Erythroblast (primary cell): ENCODE measurements at places on chromosomes 2 and 18.
A peak's percentile ranks its signal among the peaks of the same experiment; 100 is the strongest.

DNA sequence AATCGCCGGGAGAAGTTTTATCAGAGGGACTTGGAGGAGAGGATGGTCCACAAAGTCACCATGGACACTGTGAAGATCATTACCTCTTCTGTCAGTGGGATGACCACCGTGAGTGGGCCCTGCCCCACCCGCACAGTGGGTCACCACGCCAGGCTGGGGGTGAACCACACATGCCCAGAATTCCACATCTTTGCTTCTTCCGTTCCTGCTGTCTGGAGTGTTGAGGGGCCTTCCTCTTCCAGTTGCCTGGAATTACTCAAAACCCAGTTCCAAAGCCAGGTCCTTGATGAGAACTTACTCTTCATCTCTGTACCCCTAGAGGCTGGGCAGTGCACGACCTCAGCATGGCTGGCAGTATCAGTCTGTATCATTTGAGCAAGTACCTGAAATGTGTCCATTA, 22.1 kb downstream of the MROH2A start:
- DNase-seq: no peak

- no peak for DNase-seq
Observed at GRCh38 chr2:150357770-150358467, 129.5 kb downstream of the RND3 start.

DNA sequence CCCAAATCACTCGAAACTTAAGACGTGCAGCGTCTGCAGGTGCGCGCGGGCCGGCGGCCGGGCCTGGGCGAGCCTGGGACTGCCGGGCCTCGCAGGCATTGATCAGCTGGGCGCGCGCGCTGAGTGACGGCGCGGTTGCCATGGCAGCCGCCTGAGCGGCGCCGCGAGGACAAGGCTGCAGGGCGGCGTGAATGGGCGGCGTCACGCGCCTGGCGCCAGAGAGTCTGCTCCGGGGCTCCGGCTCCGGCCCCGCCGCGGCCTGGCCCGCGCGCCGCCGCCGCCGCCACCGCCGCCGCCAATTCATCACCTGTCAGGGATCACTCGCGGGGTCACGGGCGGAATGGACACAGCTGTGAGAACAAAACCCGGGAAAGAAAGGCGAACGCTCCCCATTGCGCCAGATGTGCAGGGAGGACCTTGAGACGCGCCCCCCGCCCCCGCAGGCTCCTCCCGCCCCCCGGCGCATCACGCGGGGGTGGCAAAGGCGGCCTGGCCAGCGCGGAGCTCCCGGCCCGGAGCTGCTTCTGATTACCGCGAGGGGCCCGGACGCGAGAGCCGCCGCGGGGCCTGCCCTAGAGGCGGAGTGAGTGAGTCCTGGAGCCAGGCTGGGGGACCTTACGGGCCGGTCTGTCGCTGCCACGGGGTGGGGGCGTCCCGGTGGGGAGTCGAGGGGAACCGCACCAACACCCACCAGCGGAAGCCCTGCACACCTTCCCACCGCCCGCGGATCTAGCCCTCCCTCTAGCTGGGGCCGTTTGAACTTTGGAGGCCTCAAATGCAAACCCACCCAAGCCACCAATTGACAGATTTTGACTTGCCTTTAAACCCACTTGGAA, 2.9 kb upstream of the ID2 start:
- peak; percentile 95 for DNase-seq

GRCh38 chr2:28697602-28698149, 54.0 kb upstream of the PPP1CB start:
- no peak for DNase-seq

DNA sequence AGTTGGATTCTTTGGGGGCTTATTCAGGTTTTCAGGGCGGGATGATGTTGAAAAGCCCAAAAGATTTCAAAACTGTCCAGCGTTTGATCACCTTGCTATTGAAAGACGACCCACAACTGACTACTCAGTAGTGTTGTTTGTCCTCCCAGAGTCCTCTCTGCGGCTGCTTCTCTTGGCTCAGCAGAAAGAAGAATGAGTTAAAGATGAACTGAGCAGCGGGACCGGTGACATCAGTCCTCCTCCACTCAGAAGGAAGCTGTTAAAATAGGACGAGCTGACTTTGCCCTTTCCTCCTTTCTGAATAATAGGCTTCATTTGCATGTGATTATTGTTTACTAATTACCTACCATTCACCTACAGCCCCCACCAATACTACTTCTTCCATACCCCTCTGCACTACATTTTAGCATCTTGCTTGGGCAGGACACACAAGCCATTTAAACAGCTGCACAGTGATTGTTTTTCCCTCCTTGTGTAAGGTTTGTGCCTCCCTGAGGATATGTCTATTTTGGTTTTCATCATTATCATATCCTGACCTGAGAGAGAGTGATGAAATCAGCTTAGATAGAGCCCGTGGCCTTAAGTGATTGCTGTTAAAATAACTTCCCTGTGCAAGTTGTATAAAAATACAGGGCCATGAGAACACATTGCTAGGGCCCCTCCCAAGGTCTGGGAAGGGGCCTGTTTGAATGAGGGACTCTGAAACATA, 261.8 kb downstream of the FHOD3 start:
- DNase-seq: no peak

DNA sequence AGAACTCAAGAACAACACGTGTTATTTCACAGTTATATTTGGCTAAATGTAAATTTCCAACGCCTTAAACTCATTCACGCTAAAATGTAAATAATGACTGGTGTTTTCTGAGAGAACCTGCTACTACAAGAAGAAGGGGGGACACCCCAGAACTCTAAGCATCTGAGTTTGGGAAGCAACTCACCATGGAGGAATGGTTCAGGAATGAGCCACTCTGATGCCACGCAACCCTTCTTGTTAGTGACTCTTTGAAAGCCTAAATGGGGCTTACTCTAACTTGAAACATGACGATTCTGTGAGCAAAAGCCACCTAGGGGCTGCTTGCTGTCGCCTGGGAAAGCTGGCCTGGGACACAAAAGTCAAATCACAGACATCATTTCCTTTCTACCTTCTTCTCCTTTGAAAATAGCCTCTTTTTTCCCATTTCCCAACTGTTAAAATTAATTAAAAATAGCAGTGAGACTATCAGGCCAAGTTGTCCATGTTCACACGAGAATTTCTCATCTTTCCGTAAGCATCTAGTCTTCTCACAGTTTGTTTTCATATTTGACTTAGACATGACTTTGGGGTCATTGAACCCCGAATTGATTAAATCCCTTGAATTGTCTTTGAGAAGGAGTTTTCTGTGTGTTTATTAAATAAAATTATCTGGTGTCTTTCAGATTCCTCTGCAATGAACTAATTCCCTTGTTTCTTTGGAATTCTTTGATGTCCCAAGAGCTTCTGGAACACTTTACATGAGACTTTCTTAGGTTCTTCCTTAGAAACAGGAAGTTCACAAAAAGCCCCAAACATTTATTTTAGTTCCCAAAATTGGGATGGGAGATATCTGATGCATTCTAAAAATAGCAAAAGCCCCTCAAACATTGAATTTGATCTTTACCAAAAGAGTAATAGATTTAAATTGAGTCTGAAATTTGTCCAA, 75.5 kb upstream of the CABLES1 start:
- no peak for DNase-seq
